ENCODE measurements at places on chromosomes 16 and 17.

DNA sequence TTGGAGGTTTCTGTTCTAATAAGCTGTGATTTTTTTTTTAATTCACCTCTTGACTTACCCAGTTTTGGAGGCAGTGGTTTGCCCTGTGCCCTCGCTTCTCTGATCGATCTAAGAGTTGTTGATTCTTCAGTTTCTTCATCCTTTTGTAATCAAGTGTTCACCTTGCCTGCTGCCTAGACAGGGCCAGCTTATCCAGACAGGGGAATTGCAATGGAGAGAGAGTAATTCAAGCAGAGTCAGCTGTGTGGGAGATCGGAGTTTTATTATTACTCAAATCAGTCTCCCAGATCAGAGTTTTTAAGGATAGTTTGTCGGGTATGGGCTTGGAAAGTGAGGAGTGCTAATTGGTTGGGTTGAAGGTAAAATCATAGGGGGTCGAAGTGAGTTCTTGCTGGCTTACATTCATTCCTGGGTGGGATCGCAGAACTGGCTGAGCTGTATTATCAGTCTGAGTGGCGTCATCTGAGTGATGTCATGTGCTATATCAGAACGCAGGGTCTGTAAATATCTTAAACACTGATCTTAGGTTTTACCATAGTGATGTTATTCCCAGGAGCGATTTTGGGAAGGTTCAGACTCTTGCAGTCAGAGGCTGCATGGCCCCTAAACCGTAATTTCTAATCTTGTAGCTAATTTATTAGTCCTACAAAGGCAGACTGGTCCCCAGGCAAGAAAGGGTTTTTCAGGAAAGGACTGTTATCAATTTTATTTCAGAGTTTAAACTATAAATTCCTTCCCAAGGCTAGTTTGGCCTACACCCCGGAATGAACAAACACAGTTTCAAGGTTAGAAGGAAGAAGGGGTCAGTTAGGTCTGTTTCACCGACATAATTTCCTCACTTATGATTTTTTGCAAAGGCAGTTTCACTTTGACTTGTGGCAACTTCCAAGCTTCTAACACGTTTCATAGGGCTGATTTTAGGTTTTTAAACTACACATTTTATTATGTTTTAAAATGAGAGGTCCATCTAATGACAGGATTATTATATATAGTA is 21.5 kb upstream of the KCNJ16 start:
- DNase-seq = no peak

DNA sequence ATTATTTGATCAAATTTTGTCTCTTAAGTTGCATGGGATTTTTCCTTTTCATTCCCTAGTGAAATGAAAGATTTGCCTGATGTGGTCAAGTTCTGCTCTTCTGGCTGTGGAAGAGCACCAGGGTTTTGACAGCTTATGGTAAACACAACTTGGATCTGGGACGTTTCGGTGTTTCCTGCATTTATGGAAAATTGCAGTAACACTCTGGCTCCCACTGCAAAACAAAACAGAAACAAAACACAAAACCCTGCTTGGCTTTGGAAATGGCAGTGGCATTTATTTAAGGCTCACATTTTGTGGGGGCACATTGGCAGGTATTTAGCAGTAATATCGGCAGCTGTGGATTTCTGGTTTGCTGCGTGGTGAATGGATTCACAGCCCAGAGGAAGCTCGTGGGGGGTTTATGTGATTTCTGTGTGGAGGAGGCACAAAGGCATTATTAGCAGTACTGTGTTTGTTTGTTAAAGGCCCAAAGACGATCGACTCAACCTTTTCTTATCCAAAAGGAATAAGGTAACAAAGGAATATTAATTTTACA is 377.8 kb downstream of the SNX29 start:
- DNase-seq = no peak

DNA sequence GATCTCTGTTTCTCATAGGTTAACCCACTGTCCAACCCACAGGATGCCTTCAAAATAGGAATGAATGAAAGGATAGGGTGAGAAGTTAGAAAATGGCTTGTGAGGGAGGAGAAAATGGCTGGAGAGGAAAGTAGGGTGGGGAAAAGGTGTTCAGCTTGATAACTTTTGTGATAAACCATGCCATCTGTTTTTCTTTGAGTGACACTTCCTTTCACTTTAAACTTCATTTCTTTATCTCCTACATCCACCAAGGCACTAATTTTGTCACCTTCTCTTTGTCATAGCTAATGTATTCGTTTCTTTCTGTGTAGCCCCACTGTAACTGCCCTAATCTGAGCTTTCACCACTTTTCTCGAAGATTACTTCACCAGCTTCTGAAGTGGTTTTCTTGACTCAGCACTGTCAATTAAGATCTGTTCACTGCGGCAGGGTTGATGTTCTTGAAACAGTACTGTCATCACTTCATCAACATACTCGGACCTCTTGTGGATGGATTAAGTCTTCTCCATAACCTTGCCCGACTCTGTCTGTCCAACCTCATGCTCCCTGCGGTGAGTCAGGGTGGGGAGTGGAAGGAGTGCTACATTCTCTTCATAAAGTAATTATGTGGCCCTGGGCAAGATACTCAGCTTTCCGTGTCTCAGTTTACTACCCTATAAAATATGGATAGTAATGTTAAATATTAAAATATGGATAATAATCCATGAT is 5.5 kb upstream of the KRT10 start:
- no peak for DNase-seq

DNA sequence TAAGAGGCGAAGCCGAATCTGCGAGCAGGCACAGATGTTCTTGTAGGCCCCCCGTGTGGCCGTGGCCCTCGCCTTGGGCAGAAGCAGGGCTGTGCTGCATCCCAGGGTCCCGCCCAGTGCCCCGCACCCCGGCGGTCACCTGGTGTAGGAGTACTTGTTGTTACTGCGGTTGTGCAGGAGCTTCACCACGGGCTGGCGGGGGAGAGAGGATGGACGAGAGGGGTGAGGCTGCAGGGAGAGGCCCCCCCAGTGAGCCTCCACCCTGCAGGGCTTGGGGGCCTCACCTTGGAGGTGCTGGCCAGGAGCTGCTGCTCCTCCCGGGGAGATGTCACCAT is 11.4 kb downstream of the ASPHD1 start:
- no peak for DNase-seq

GRCh38 chr17:61815863-61816503 is 47.3 kb downstream of the BRIP1 start:
- DNase-seq = no peak

- DNase-seq = no peak
These were observed 8.0 kb upstream of the SLC6A2 start for GRCh38 chr16:55647798-55648197.

DNA sequence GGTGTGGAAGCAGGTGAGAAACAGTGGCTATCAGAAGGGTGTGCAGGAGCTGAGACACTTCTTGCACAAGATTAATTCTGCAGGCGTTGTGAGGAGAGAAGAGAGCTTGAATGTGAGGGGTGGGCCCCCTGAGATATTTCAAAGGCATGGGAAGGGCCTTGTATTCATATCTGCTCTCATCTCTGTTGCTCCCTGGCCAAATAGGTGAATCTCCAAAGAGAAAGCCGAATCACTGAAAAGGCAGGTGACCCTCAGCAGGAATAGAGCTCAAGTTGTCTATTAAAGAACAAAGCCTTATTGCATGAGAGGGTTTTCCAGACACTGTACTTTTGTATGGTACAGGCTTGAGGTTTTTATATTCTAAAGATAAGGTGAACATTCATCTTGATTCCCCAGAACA is 373.1 kb downstream of the TMEM114 start:
- no peak for DNase-seq

GRCh38 chr17:57142925-57143324 is 57.9 kb downstream of the AKAP1 start:
- peak; percentile 21 for DNase-seq

DNA sequence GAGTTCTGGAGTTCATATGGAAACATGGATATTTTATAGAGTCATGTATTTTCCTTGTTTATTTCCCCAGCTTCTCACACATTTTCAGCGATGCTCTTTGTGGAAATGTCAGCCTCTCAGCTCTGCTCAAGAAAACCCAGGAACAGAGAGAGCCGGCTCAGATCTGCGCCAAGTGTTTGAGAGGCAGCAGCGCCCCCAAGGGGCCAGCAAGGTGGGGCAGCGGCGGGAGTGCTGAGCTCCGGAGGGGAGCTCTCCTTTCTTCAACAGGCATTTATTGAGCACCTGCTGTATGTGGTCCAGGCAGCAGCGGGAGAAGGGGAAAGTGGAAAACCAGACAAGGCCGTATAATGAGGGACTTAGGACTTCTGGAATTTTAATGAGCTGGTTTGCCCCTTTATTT is 421.1 kb upstream of the C16orf82 start:
- no peak for DNase-seq

DNA sequence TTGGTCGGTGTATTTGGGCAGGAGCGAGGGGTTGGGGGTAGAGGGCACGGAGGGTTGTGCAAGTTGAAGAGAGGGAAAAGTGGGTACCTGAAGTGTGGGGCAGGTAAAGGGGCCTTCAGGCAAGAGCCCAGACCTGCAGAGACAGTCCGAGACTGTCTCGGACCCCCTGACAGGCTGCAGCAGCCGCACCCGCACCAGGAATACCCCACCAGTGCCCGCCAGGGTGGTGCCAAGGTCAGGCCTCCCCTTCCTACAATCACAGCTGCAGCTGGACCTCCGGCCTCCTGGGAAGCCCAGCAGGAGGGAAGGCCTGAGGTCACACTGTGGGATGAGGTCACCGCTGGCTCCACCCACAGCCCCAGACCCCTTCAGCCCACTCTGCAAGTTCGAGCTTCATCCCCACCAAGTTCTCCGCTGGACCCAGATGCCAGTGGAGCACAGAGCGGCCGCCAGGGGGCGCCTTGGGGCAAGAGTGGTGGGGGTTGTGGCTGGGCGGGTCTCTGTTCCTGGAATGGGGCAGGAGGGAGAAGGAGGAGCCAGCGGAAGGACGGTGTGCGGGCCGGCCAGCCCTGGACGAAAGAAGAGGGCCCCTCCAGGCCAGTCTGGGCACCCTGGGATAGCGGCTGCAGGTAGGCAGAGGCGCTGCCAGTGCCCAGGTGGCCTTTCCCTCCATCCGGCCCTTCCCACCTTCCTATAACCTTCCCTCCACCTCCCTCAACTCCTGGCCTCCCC is at the start of gene HSD3B7:
Gene HSD3B7 (plus strand): TSS at position 539 of the 732 bp plus-strand sequence. CDS start 452 bp downstream, outside the sequence.
- DNase-seq = peak; percentile 93

- no peak for DNase-seq
These were observed 93.1 kb downstream of the RTN4RL1 start for GRCh38 chr17:1931844-1932579.

- no peak for DNase-seq
These were observed 85.5 kb downstream of the WWP2 start for GRCh38 chr16:69847643-69848042.

DNA sequence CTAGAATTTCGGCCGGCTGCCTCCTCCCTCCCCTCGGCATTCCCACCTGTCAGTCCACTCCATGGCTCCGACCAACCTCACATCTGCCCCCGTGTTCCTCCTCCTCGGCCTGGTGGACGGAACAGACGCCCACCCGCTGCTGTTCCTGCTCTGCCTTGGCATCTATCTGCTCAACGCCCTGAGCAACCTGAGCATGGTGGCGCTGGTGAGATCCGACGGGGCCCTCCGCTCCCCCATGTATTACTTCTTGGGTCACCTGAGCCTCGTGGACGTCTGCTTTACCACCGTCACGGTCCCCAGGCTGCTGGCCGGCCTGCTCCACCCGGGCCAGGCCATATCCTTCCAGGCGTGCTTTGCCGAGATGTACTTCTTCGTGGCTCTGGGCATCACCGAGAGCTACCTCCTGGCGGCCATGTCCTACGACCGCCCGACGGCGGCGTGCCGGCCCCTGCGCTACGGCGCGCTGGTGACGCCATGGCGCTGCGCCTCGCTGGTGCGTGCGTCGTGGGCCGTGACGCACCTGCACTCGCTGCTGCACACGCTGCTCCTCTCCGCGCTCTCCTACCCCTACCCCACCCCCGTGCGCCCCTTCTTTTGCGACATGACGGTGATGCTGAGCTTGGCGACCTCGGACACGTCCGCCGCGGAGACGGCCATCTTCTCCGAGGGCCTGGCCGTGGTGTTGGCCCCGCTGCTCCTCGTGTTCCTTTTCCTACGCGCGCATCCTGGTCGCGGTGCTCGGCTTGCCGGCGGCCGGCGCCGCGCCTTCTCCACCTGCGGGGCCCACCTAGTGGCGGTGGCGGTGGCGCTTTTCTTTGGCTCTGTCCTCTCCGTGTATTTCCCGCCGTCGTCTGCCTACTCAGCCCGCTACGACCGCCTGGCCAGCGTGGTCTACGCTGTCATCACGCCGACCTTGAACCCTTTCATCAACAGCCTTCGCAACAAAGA is at the start of gene OR3A2:
Gene OR3A2 (minus strand): TSS at position 440 of the 948 bp plus-strand sequence.
- no peak for DNase-seq

- no peak for DNase-seq
These were observed 57.9 kb downstream of the ADCY9 start for GRCh38 chr16:4058386-4058785.

DNA sequence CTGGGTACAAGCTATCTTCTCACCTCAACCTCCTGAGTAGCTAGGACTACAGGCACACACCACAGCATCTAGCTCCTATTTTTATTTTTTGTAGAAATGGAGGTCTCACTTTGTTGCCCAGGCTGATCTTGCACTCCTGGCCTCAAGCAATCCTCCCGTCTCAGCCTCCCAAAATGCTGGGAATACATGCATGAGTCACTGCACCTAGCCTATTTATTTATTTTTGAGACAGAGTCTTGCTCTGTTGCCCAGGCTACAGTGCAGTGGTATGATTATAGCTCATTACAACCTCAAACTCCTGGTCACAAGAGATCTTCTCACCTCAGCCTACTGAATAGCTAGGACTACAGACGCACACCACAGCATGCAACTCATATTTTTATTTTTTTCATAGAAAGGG is 40.1 kb upstream of the RGS9 start:
- no peak for DNase-seq

DNA sequence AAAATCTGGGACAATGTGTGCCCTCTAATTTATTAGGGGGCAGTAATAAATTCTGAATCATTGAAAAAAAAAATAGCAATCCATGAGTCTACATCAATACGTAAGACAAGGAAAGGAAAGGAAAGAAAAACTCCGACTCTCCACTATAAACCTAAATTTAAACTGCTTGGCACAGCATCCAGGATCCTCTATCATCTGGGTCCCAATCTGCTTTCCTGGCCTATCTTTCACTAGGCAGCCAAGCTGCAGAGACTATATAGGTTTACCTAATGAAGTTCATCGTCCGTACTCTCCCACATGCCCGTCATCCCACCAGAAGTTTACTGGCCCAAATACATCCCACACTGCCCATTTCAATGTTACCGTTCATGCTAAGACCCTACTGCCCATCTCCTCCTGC is 179.2 kb downstream of the PARN start:
- no peak for DNase-seq

GRCh38 chr17:27413315-27413714 is 42.9 kb upstream of the KSR1 start:
- no peak for DNase-seq

- DNase-seq = no peak
These were observed 37.3 kb downstream of the TSC2 start for GRCh38 chr16:2084895-2085625.

GRCh38 chr16:51453251-51453650 is 302.2 kb upstream of the SALL1 start:
- DNase-seq = no peak

GRCh38 chr17:72683506-72684404 is 408.7 kb downstream of the SLC39A11 start:
- no peak for DNase-seq

GRCh38 chr17:69060822-69061221 is at the start of gene ABCA9:
Gene ABCA9, minus strand, starts transcription at chr17:69060927. Its CDS starts 9,801 bp downstream, at chr17:69051126.
- DNase-seq = no peak

- no peak for DNase-seq
These were observed 40.1 kb downstream of the SCNN1B start for GRCh38 chr16:23342083-23342640.
